ENCODE measurements at places on chromosomes 3 and 15.

GRCh38 chr3:57582474-57583168 is 14.5 kb downstream of the ARF4 start:
- DNase-seq = no peak

GRCh38 chr15:38129531-38130204 is 123.0 kb upstream of the SPRED1 start:
- DNase-seq = no peak

GRCh38 chr3:156311930-156312329 is 191.6 kb downstream of the KCNAB1 start:
- DNase-seq = no peak

DNA sequence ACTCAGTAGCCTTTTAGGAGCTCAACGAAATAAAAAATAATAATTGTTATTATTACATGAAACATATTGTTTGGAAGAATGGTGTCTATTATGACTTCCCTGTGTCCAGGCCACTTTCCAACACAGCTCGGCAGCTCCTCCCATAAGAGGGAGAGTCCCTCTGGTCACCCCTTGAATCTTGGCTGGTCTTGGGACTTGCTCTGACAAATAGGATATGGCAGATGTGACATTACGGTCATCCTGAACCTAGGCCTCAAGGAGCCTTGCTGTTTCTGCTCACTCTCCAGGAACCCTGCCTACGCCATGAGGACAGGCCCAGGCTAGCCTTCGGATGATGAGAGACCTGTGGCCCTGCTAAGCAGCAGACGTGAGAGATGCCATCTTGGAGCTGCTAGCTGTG is 71.8 kb downstream of the OXNAD1 start:
- DNase-seq = no peak

DNA sequence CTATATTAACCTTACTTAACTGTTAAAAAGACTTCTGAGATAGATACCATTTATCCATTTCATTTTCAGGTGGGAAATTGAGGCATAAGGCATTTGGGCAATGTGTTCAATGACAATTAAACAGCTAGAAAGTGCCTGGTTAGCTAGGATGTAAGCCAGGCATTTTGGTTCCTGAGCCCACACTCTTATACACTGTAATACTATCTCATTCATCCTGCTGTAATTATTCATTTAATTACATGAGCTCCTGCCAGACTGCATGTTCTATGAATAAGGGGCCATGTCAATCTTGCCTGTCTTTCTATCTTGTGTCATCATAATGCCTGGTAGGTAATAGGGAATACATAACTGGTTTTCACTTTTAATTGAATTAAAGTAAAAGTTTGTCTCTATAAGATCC is 74.0 kb downstream of the RBMS3 start:
- DNase-seq = no peak

DNA sequence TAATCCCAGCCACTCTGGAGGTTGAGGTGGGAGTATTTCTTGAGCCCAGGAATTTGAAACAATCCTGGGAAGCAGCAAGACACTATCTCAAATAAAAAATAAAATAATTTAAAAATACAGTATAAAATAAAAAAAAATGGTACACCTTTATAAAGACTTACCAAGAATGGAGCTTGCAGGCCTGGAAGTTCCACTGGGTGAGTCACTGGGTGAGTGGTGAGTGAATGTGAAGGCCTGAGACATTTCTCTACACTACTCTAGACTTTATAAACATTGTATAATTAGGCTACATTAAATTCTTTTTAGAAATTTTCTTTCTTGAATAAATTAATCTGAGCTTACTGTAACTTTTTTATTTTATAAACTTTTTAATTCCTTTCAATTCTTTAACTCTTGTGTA is 609.1 kb upstream of the BCHE start:
- DNase-seq = no peak

DNA sequence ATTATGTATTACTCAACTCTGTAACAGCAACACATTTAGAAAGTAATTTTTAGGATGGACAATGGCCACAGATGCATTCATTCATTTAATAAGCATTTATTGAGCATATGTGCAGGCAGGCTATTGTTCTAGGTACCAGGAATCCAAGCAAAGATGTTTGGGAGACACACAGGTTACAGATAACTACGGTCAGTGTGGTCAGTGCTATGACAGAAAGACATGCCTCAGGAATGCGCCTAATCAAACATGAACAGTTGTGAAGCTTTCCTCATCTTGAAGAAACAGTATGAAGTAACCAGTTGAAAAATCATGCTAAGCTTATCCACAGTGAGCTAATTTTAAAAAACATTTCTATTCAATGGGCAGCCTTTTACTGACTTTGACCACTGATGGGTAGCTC is 155.4 kb upstream of the CCDC54 start:
- no peak for DNase-seq

DNA sequence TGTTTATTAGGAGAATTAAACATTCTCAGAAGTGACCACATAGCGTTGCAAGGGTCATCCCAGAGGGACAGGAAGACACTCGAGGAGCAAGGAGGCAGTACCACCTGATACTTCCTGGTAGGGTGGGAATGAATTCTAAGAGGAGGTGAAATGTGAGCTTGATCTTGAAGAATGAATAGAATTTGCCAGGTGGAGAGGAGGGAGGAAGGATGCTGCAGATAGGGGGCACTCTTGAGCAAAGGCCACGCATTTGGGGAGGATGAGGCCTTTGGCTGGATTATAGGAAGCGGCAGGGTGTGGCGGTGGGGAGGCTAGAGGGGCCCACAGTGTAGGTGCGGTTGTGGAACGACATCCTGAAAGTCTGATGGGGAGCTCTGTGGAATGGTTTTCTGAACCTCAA is 33.5 kb downstream of the CHCHD6 start:
- no peak for DNase-seq

DNA sequence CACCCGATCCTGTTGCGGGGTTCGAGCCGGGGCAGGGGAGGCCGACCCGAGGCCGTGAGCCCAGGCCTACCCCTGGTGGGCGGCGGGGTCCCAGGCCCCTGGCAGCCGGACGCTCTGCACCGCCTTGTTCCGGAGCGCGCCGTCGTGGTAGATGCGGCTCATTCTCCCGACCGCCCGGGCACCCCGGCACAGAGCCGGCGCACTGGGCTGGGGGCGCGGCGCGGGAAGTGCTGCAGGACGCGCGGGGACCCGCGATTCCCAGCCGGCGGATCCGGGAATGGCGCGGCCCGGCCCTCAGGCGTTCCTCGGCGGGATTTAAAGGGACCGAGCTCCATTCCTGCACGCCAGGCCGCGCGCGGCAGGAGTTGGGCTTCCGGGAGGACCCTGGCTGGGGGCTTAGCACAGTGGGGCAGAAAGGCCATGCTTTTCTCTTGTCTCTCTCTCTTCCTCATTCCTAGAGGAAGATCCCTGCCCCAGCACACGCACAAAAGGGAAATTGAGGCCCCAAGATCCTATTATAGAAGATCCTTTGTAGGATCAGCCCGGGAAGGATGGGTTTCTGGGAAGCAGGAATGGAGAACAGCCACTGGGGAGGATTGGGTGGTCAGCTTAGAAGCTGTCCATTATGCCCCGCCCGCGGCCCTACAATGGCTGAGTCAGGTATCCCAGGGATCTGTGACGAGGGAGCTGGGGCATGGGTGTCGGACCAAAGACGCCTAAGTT is at the start of gene ARPIN:
Gene ARPIN, minus strand, starts transcription at position 279 of the 723 bp plus-strand sequence. Its CDS starts 117 bp downstream, at position 162.
- no peak for DNase-seq

- DNase-seq = no peak
Measured at GRCh38 chr15:68106656-68107055, 52.5 kb downstream of the PIAS1 start.

GRCh38 chr3:4953119-4953518 is 26.1 kb upstream of the BHLHE40 start:
- DNase-seq = no peak

GRCh38 chr3:122991236-122991985 is 36.2 kb downstream of the SEMA5B start:
- no peak for DNase-seq

DNA sequence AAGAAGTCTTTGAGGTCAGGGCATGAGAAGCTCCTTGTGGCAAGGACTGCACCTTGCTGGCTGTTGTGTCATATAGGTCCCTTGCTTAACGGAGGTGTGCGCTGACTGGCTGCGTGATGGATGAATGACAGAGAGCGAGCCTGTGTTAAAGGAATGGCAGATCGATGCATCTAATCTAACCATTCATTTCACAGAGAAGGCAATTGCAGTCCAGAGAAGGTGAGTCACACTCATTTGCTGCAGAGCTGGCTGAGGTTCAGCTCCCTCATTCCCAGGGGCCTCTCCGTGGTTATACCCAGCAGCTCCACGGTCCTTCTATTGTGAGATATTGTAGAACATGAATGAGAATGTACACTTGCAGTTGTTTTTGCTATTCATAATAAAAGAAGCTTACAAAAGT is 289.3 kb downstream of the EPHB1 start:
- no peak for DNase-seq

DNA sequence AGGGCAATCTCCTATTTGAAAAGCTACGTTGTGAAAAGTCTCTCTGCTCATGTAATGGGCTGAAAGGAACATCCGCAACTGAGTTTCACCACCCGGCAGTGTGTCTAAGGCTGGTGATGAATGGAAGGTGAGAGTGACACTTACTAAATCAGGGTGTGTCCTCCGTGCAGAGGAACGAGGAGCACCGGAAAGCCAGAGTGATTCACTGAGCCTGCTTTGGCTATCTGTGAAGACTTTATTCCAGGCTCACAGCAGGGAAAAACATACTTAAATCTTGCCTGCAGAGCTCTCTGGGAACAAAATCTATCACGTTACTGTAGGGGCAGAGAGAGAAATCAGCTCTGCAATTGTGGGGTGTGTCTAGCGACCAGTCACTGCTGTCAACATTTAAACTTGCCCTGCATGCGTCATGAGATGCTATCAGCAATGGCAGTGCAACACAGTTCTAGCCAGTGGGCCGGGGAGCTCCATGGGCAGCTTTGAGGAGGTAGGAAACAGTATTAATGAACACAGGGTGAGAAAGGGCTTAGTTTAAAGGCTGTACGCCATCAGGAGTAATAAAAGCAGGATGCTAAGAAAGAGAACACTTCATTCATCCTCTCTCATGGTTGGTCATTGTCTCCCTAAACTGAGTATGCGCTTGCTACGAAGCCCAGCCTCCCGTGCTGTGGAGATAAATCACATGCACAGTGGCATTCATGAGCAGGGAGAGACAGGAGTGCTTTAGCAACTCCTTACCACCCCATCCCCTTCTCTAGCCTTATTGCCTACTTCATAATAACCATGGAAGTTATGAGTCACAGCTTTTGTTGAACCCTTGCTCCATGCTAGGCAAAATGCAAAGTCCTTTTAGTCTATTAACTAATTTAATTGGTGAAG is 542.7 kb upstream of the ADAMTS9 start:
- no peak for DNase-seq

- DNase-seq = no peak
Measured at GRCh38 chr3:123679712-123680386, 95.0 kb upstream of the HACD2 start.

DNA sequence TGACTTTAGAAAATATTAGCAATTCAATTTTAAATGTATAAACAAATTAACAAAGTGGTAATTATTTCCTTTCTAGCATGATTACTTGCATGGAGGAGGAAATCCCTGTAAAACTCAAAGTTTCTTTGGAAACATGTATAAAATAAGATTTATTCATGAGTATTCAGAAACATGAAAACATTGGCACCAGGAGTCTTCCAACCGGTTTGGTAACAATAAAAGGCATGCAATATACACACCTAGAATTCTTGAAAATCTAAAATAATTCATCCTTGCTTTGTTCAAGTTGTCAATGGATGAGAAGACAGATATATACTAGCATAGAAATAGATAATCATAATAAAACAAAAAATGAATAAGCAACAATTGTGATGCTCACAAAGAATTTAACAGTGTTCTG is 76.4 kb downstream of the ZPLD1 start:
- no peak for DNase-seq

DNA sequence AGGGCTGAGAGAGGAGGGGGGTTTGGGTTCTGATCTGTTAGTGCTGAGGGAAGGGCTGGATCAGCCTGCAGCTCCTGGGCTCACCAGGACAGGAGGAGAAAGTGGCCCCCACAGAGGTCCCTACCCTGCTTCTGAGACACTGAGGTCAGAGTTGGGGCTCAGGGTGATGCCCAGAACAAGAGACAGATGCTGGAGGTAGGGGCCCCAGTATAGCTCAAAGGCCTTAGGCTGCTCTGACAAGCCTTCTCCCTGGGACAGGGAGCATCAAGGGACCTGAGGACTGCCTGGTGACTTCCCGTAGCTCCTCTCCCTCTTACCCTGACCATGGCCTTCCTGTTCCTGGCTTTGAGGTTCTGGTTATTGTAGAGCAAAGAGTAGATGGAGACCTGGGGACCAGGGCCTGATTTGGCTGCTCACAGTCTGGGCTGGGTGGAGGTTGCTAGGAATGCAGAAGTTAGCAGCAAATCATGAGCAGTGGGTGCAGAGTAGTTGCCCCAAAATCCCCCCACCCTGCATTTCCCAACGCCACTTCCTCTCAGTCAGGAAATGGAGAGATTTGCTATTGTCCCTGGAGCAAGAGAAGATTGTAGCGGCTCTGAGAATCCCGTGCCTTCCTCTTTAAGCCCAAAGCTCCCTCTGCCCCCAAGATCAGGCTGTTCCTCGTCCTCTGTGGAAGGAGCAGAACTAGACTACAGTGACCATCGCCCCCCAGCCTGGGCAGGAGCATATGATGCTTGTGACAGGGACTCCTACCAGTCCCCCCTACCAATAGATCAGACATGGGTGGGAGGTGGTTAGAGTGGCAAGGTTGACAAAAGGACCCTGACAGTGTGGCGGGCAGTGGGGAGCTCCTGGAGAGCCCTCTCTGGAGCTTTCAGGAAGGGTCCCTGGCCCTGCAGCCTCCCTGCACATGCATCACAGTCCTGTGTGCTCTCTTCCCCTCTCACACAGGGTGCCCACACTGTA is 47.4 kb upstream of the SEC22A start:
- no peak for DNase-seq

GRCh38 chr3:52253314-52254304 is 8.1 kb downstream of the PPM1M start:
- no peak for DNase-seq

DNA sequence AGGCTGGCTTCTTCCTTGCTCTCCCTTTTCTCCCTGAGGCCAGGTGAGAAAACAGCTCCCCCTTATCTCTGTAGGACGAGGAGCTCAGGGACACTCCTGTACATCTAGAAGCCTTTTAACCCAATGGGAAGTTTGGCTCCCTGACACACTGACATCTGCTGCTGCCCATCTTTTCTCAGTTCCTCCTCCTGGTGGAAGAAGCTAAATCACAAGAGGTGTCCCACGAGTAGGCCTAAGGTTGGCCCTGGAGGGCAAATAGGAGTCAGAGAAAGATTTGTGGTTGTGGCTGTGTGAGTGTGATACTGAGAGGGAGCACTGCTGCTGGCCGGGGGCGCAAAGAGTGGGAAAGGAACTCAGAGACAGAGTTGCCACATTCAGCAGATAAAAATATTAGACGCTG is 49.5 kb downstream of the ARHGAP31 start:
- no peak for DNase-seq

DNA sequence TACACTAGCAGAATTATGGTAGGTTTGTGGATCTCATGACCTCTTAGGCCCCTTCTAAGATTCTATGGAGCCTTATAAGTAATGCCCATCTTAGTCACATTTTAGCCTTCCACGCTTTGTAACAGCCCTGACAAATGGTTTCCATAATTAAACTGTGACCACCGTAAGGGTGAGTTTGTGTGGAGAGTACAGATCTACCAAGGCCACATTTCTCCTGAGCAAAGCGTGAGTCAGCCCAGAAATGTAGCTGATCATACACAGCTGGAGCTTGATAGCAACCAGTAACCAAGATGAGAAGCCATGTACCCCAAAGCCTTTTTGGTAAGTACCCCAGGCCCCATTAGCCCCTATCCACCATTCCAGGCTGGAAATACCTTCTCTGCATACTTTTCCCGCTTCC is 31.7 kb downstream of the CHAC1 start:
- DNase-seq = no peak

GRCh38 chr3:111735243-111735758 is 123.8 kb upstream of the PHLDB2 start:
- DNase-seq = no peak

GRCh38 chr3:184568924-184569829 is 7.6 kb downstream of the EPHB3 start:
- no peak for DNase-seq
